ENCODE measurements at places on chromosomes 3 and 15.
A peak's percentile ranks its signal among the peaks of the same experiment; 100 is the strongest.

GRCh38 chr15:63891079-63891767 lies 57.5 kb upstream of the HERC1 start:
- DNase-seq, result peak; percentile 62

DNA sequence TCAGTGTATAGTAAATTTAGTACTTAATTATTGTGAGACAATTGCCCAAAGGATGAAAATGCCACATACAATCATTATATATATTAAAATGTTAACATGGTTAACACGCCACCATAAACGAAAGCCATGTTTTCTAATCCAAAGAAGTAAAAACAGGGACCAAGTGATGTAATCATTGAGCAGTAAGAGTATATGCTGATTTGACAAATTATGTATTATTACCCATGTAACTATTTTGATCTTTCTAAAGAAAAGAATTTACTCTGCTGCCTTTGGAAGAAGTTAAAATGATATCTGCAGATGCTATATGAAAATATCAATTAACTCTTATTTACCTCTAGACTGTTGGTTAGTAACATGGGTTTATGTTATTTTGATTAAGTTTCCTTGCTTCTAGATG lies 150.2 kb downstream of the NAALADL2 start:
- no peak for DNase-seq

GRCh38 chr15:58258501-58259292 lies 120.5 kb downstream of the AQP9 start:
- DNase-seq, result no peak

DNA sequence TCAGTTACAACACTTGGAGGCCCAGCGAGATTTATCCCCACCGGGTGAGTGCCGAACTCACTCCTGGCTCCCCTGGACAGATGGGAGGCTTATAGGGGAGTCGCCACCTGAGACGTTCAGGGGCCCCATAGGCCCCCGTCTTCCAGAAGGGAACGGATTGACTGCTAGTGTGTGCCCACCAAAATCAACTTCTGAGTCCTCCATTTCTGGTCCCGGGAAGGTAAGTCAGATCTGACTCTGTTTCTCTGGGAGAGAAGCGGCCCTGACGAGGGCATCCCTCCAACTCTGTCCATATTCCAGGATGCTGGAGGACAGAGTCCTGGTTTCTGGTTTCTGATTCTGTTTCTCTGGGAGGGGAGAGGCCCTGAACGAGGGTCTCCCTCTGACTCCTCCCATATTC lies 44.3 kb downstream of the ZBTB11 start:
- DNase-seq, result no peak

GRCh38 chr3:32354362-32354778 lies 37.3 kb upstream of the CMTM7 start:
- no peak for DNase-seq

DNA sequence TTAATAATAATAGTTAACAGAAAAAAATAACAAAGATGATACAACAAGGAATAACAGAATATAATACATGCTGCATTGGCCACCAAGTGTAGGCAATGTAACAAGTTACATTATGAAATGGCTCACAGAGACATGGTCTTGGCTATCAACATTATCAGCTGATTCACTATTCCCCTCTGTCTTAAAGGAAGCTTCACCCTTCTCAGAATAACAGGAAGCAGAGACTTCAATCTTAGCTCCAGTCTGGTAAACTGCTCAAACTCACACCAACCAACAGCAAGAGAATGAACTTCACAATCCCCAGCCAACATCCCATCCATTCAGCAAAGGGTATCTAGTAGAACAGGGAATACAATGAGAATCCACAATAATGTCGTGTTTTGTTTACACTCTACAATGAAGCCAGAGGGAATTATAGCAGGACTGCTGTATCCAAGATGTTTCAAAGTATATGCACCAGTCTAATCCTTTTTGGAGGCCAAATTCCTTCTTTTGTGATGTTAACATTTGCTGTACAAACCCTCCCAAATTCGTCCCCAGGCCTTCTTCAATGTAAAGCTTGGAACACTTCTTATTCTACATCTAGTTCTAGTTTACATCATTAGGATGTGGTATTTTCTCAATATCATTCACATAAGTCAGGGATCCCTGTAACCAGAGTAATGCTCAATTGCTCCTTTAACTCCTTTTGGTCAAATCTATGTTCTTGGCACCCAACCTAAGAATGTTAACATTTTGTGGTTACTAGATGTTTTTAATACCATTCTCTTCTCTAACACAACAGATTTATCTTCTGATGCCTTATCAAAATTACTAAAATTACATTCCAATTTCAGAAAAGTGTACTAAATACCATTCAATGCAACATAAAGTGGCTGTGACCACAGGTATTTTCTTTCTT lies 52.4 kb upstream of the CMSS1 start:
- DNase-seq, result no peak

DNA sequence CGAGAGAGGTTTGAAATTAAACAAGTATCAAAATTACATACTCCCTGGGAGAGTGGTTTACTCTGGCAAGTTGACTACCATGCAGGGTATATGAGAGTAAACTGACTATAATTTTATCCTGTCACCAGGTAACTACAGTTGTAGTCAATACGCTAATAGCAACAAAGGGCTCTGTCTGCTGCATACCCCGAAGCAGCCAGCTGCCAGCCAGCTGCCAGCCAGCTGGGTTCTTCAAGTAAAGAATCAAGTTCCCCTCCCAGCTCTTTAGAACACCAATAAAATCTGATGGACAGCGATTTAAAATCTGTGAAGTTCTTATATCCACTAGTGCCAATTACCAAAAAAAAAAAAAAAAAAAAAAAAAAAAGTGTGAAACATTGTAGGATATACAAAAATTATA lies 417.7 kb upstream of the CFAP20DC start:
- no peak for DNase-seq

DNA sequence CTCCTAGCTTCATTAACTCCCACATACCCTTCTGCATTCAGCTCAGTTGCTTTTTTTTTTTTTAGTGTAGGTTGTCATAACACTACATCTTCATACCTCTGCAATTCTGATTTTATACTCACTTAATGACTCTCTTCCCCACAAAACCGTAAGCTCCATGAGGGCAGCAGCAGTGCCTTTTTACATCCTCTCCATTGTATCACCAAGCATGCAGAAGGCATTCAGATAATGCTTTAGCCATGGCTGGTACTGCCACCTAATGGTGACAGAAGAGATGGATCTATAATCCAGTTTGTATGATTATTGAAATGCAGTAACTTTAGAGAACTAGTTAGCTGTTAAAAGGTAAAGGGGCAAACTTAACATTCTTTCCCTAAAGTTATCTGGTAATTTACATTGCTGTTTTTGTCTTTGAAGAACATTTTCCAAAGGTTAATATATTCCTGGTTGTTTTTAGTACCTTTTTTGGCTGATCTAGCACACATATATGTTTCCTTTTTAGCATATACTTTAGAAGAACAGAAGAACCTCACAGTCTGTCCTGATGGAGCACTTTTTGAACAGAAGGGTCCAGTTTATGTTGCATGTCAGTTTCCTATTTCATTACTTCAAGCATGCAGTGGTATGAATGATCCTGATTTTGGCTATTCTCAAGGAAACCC lies 36.8 kb downstream of the ATP1B3 start:
- DNase-seq, result peak; percentile 10

DNA sequence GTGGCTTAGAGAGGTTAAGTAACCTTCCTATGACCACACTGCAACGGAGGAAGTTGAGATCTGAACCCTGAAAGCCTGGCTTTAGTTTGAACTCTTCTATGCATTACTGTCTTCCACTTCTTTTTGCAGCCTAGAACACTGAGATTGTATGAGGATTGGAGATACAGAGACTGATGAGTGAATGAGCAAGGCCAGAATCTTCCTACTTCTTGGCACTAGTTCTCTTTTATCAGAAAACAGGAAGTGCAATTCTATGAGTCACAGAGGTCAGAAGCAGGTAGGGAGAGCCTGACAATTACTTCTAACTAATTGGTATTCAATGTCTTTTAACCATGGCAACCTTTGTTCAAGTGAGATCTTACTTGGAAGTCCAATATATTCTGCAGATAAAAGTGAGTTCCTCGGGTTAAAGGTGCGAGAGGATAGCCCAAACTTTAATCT lies 219.0 kb downstream of the SHQ1 start:
- no peak for DNase-seq

DNA sequence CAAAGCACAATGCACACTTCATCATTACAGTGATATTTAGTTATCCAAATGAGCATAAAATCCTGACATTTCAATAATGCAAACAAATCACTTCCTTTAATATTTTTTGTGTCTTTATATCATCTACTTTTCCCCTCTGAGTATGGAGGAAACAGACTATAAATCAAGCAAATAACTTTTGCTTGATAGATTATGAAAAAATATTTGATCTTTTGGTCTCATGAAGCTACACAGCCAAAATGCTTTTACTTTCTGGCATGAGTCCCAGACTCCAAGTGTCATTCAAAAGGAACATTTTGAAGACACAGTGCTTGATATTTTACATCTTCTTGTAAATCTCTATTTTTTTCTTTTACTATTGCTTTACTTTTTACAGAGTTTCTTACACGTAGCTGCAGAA lies 215.3 kb upstream of the ROBO1 start:
- no peak for DNase-seq

- no peak for DNase-seq
Observed at GRCh38 chr15:71529361-71529760, 281.0 kb upstream of the NR2E3 start.

GRCh38 chr3:167691366-167691765 lies 37.6 kb upstream of the WDR49 start:
- no peak for DNase-seq

DNA sequence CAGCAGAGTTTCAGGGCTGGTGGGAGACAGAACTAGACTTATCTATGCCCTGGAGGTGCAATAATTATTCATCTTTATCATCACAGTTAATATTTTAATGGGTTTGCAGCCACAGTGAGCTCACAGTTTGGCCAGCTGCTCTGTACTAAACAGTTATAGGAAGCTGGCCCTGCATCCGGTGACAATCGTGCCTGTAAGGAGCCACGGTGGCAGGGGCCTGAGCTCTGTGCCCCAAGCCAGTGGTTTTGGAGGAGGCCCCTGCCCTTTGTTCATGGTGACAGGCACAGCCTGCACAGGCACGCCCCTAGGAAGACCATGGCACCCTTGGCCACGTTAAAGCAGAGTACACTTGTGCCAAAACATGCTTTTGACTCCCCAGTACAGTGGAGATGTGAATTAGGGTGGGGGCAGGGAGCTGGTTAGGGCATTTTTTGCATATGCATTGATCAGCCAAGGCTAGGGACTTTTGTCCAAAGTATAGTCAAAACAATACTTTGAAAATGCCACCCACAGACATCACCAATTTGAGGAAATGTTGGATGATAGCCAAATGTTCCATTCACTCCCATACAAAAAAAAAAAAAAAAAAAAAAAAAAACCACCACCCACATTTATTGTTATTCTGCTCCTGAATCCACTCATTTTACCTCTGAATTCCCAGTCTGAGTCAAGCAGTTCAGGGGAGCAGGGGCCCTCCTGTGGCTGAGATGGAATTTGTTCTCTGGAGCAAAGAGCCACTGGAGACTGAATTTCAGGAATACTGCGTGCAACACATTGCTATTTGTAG lies 3.4 kb upstream of the RFTN1 start:
- DNase-seq, result no peak

DNA sequence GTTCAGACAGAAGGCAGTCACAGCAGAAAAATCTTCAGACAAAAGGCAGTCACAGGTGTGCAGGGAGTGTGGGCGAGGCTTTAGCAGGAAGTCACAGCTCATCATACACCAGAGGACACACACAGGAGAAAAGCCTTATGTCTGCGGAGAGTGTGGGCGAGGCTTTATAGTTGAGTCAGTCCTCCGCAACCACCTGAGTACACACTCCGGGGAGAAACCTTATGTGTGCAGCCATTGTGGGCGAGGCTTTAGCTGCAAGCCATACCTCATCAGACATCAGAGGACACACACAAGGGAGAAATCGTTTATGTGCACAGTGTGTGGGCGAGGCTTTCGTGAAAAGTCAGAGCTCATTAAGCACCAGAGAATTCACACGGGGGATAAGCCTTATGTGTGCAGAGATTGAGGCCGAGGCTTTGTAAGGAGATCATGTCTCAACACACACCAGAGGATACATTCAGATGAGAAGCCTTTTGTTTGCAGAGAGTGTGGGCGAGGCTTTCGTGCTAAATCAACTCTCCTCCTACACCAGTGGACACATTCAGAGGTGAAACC lies 27.6 kb downstream of the ZNF589 start:
- DNase-seq, result peak; percentile 72

DNA sequence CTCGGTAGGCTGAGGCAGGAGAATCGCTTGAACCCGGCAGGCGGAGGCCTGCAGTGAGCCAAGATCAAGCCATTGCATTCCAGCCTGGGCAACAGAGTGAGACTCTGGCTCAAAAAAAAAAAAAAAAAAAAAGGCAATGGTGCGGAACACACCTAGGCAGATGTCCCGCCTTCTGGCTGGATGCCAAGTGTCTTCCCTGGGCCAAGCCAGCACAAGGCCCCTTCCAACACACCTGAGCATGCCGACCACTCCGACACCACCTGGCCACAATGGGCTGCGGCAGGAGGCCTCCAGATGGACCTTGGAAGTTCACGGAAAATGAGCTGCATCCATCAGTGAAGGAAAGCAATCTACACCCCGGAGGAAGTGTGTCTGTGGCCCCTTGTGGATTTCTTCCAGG lies 19.0 kb downstream of the NUP210 start:
- no peak for DNase-seq

DNA sequence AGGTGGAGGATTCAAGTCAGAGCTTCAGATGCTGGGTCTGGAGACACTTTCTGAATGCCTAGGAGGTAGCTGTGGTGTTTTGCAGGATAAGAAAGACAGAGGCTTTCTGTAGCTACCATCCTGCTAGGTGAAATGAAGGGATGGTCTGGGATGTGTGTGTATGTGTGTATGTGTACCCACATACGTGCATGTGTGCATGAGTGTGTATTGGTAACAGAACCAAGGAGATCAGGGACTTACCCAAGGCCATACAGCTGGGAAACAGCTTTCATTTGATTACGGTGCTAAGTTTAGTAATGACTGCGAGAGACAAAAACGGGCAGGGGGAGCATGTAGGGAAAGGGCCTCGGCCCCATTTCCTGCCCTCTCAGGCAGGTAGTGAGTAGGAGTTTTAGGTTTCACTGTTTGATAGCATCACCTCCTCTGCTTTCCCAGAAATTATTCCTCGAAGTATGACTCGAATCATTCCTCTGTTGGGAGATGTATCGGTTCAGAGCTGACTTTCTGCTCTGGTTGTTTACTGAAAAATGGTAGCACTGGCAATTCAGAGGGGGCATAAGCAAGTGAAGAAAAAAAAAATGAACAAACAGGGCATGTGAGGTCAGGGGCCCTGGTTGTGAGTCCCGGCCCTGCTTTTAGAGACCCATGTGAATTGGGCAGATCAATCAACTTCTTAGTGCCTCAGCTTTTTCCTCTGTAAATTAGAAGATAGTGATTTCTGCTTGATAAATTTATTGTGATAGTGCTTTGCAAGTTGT lies 130.7 kb downstream of the LPP start:
- peak; percentile 26 for DNase-seq

Measured in activated T-helper 9 cell treated with anti-CD3 and anti-CD28 coated beads, Interleukin-2, amount 50 U/mL, for 16 hours (primary cell).